ENCODE measurements at places on chromosomes 11 and 22. TPM values are rescaled to one million over a fixed set of nuclear protein-coding genes. Genes with fewer than 3 reads are reported as not detected.

DNA sequence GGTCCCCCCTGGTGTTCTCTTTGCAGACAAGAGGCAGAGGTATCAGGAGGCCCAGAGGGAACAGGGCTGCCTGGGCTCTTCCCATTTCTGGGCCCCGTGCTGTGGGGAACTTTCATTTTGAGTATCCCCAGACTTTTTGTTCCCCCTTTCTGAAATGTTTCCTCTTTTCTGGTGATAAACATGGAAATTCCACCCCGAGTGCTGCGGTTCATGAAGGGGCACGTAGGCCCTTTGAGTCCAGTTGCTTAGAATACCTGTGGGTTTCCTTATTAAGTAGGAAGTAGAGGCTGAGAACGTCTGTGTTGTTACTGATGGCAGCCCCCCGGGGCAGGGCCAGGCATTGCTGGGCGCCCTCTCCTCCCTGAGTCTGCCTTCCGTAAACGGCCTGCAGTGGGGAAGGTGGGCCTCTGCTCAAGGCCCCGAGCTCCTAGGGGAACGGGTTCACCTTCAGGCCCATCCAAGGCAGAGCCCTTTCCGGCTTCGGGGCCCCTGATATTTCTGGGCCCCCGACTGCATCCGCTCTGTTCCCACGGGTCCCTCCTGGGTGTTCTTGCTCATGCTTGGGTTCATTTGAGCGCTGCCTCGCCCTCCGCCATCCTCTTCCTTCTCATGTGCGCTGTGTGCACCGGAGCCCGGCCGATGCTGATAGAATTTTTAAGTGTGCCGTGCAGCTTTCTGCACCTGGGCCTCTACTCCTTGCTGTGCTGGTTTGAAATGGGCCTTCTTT, 12.0 kb downstream of the TBC1D22A start:
- H3K27ac ChIP-seq, result no peak overlapping the region
- no peaks in the 10 kb centered on the region for H3K27me3 ChIP-seq
- peaks cover 7% of the 10 kb centered on the region for H3K4me1 ChIP-seq
- peak; percentile 64 for DNase-seq
- H3K36me3 ChIP-seq, result no peaks in the 10 kb centered on the region

Gene SCGB1D2
- not detected for total RNA-seq

Gene MAPK8IP2
- 0.36 TPM for total RNA-seq

- H3K4me1 ChIP-seq, result peaks cover 14% of the 10 kb centered on the region
- DNase-seq, result no peak
- no peaks in the 10 kb centered on the region for H3K36me3 ChIP-seq
- no peak overlapping the region for H3K4me3 ChIP-seq
- H3K27ac ChIP-seq, result no peak overlapping the region
- H3K27me3 ChIP-seq, result no peaks in the 10 kb centered on the region
Observed at GRCh38 chr11:126583101-126583500, 227.6 kb downstream of the ST3GAL4 start.

DNA sequence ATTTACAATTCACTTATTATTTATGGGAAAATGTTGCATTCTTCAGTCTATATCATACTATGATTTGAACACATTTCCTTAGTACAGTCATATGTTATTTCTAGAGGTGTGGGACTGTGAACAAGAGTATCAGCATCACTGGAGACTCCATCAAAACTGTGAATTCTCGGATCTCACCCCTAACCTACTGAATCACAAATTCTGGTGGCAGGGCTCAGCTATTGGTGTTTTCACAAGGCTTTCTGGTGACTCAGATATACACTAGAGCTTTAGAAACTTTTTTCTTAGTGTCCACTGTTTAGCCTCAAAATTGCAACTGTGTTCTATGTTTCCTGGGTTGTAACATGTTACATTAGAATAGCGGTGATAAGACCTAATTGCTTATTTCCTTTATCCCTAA, 352.9 kb upstream of the DDI1 start:
- no peaks in the 10 kb centered on the region for H3K27me3 ChIP-seq
- H3K36me3 ChIP-seq, result no peaks in the 10 kb centered on the region
- H3K4me1 ChIP-seq, result peaks cover 17% of the 10 kb centered on the region
- H3K27ac ChIP-seq, result no peak overlapping the region

DNA sequence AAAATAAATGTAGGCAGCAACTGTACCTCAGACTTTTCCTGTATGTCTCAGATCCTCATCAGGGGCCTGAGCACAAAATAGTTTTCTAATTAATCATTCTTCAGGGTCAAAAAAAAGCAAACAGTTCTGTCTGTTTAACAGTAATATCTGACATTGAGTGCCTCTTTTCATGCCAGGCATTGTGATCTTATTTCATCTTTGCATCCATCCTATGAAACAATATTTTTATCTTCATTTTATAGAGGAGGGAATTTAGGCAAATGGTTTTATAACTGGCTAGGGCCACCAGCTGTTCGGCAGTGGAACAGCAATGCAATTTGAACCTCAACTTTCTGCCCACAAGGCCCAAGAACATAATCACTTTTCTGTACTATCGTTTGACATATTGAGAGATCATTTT, 145.6 kb downstream of the WNT7B start:
- no peak for DNase-seq
- no peak overlapping the region for H3K4me3 ChIP-seq
- peaks cover 17% of the 10 kb centered on the region for H3K36me3 ChIP-seq
- peak overlapping the region; percentile 12 for H3K27ac ChIP-seq
- peaks cover 14% of the 10 kb centered on the region for H3K4me1 ChIP-seq

DNA sequence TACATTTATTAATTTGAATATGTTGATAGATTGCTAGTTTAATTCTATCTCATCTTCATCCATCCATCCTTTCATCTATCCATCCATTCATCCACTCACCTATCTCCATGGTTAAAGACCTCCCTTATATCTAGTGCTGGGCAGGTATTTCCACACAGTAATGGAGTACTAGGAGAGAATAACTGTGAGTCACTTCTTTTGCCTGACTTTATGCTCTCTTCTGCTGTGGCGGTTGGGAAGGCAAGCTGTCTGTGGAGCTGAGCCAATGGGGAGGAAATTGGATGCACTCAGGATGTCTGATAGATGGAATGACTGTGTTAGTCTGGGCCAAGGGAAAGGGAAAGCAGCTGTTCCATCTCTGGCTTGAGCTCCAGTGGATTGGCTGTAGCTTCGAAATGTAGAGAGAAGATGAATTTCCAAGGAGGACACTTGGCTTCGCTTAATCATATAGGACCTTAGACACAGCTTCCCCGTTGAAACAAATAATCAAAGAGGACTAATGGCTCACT, 60.3 kb downstream of the NELL1 start:
- no peak overlapping the region for H3K4me3 ChIP-seq
- H3K27me3 ChIP-seq, result no peaks in the 10 kb centered on the region
- H3K27ac ChIP-seq, result no peak overlapping the region
- H3K36me3 ChIP-seq, result no peaks in the 10 kb centered on the region
- H3K4me1 ChIP-seq, result no peaks in the 10 kb centered on the region

- no peak overlapping the region for H3K27ac ChIP-seq
- DNase-seq, result no peak
- H3K36me3 ChIP-seq, result no peaks in the 10 kb centered on the region
- H3K4me3 ChIP-seq, result no peak overlapping the region
- no peaks in the 10 kb centered on the region for H3K27me3 ChIP-seq
Observed at GRCh38 chr11:115357066-115357465, 147.1 kb downstream of the CADM1 start.

Gene LDHAL6A
- not detected for total RNA-seq

Gene LRRN4CL
- total RNA-seq, result 9.1 TPM

- no peak within 1 kb of the TSS for H3K27ac ChIP-seq
- no peak for DNase-seq
- no peaks in the 10 kb centered on the region for H3K27me3 ChIP-seq
- H3K4me1 ChIP-seq, result no peaks in the 10 kb centered on the region
- H3K4me3 ChIP-seq, result no peak within 1 kb of the TSS
- no peaks in the 10 kb centered on the region for H3K36me3 ChIP-seq
Observed at GRCh38 chr11:4769838-4770237, at the start of gene OR51F1. Gene OR51F1 (minus strand): TSS chr11:4769938. CDS start chr11:4769938, 0 bp downstream.

DNA sequence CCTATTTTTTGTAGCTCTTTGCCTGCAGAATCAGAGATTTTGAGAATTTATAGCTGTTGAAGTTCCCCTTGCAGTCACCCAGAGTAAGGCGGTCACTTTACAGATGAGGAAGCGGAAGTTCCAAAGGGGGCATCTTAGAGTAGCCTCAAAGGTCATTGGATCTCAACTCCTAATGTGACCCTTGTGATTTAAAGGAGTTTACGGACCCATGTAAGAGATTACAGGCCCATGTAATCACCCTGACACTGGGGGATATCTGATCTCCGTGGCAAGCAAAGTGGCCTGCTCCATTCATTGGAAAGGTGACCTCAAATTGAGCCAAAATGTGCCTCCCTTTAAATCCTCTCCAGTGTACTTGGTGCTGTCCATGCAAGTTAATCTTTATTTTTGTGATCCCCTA, 15.7 kb downstream of the P2RX3 start:
- H3K27ac ChIP-seq, result no peak overlapping the region
- DNase-seq, result peak; percentile 32
- H3K27me3 ChIP-seq, result peaks cover 12% of the 10 kb centered on the region
- no peaks in the 10 kb centered on the region for H3K36me3 ChIP-seq
- peaks cover 5% of the 10 kb centered on the region for H3K4me1 ChIP-seq

Gene CD6
- not detected for total RNA-seq

Gene CDCA5
- 3.3 TPM for total RNA-seq

Gene CRYBB2
- total RNA-seq, result not detected

Gene KRTAP5-10
- 0.36 TPM for total RNA-seq

DNA sequence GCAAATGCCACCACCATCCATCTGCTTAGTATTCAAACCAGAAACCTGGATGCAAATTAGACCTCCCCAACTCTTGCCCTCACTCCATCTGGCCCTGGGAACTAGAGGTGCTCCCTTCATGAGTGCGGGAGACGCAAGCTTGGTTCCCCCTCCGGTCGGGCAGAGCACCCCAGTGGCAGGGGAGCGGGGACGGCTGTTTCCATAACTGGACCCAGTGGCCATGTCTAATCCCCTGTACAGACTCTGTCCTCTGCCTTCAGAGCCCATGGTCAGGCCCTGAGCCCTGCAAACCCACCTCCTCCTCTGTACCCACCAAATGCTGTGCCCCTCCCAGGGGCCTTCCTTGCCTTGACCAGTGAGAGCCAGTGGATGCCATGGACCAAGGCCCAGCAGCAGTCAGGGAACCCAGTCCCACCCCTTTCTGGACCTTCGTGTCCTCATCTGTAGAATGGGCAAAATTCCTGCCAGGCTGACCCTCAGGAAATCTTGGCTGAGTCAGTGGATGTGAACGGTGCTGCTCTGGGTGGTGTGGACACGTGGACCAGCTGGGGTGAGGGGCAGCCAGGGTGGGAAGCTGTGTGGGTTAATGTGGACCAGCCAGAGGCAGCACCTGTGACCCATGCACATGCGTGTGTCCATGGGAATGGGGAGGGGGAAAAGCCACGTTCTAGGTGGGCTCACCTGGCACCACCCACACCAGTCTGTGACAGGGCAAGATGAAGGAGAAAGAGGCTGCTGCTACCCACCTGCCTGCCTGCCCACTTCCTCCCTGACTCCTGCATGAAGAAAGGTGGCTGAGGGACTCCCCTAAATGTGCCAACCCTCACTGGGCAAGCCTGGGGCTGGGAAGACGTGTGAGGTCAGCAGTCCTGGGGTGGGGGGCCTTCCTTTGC, 72.8 kb downstream of the LRRC32 start:
- peaks cover 12% of the 10 kb centered on the region for H3K4me1 ChIP-seq
- H3K4me3 ChIP-seq, result no peak overlapping the region
- peak; percentile 51 for DNase-seq
- H3K36me3 ChIP-seq, result no peaks in the 10 kb centered on the region
- H3K27ac ChIP-seq, result no peak overlapping the region

Gene BLID
- 20.0 TPM for total RNA-seq

Gene APOBEC3F
- total RNA-seq, result 5.1 TPM

DNA sequence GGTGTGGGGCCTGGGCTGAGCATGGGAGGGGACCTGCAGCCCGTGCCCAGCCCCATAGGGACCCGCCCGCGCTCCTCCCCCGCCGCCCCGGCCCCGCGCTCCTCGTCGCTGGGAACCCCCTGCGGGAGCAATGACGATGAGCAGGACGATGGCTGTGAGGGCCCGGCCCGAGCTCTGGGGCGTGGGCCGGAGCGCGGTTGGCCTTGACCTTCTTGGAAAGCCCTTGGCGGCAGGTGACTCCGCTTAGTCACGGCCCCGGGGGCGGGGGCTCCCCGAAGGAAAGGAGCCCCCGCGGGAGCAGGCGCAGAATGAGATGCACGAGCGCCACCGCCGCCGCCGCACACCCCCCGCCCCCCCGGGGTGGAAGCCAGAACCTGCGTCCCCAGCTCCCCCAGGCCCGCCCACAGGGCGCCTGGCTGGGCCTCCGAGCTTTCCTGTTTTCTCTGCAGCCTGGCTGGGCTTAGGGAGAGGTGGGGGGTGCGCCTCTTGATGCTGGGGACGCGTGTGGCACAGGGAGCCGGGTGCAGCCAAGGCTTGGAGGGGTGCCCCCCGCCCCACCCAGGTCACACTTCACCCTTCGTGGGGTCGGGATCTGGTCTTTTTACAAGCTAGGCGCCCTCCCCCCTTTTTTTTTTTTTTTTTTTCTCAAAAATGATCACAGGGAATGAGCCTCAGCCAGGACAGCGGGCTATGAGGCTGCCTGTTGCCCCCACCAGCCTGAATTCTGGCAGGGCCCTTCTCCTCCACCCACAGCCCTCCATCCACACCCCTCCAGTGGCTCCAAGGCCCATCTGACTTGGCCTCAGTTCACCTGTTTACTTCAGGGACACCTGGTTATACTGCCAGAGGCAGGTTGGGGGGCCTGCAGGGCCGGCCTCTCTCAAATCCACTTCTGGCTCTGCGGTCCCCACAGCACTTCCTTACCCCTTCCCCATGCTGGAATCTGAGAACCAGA, 17.9 kb downstream of the CRELD2 start:
- DNase-seq, result peak; percentile 97
- H3K4me3 ChIP-seq, result peak overlapping the region; percentile 25
- no peaks in the 10 kb centered on the region for H3K36me3 ChIP-seq
- H3K27ac ChIP-seq, result no peak overlapping the region

DNA sequence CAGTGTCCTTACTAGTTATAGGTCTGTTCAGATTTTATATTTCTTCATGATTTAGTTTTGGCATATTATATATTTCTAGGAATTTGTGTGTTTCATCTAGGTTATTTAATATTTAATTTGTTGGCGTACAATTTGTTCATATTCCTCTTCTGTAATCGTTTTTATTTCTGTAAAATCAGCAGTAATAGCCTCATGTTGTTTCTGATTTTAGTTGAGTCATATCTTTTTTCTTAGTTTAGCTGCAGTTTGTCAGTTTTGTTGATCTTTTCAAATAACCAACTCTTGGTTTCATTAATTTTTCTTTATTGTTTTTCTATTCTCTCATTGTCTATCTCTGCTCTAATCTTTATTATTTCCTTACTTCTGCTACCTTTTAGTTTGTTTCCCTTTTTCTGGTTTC, 20.3 kb downstream of the GLB1L2 start:
- no peak overlapping the region for H3K4me3 ChIP-seq
- no peaks in the 10 kb centered on the region for H3K36me3 ChIP-seq
- DNase-seq, result no peak
- no peaks in the 10 kb centered on the region for H3K27me3 ChIP-seq

Gene HBD
- not detected for total RNA-seq

DNA sequence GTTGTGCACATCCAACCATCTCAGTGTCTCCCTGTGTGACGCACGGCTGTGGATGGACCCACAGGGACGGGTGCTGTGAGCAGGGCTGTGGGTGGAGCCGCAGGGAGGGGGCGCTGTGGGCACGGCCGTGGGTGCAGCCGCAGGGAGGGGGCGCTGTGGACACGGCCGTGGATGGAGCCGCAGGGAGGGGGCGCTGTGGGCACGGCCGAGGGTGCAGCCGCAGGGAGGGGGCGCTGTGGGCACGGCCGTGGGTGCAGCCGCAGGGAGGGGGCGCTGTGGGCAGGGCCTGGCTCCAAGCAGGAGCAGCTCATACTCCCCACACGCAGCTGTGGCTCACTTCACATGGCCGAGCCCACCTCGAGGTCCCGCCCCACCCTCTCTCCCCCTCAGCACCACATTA, 6.0 kb upstream of the MAPK11 start:
- H3K4me3 ChIP-seq, result no peak overlapping the region
- no peak overlapping the region for H3K27ac ChIP-seq
- peak; percentile 96 for DNase-seq
- peaks cover 66% of the 10 kb centered on the region for H3K36me3 ChIP-seq
